ENCODE measurements at places on chromosomes 12 and 14.

- DNase-seq = no peak
These were observed 72.4 kb upstream of the DICER1 start for GRCh38 chr14:95229749-95230148.

DNA sequence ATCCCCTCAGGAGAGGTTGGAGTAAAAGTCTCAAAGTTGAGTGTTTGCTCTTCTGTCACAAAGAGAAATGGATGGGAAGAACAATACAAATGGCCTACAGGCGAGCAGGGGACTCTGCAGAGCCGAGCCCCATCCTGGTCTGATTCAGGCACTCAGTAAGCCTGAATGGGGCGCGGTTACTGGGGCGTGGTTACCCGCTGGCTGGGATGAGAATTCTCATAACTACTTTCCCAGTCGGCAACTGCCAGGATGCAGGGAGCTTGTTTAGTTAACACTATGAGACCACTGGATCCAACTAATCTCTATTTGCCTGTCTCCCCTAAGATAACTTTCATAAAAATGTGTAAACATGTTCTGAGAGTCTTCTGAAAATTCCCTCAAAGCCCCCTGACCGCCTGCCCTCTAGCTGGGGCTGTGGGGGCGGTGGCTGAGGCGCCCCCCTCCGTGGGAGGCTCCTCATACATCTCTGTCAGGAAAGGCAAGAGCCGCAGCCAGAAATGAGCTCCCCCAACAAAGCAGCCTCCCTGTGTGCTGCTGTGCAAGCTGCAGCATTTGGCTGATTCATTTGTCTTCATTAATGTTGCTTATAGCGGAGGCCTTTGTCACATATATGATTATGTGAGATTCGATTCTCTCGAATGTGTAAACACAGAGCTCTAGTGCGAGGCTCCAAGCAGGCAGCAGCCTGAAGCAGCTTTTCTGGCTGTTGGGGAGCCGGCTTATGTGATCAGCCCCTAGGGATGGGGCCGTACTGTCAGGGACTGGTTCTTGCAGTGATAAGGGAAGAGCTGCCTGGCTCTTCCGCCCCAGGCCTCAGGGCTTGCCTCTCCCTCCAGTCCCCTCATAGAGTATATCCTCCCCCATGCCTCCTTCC lies 126.1 kb upstream of the ARHGAP5 start:
- peak; percentile 83 for DNase-seq

GRCh38 chr12:639566-639965 lies 23.7 kb downstream of the NINJ2 start:
- no peak for DNase-seq

- peak; percentile 10 for DNase-seq
These were observed 75.0 kb downstream of the PRMT8 start for GRCh38 chr12:3565985-3566384.

- no peak for DNase-seq
These were observed 35.8 kb downstream of the IL31 start for GRCh38 chr12:122138181-122138580.

GRCh38 chr12:76738824-76739579 lies 24.9 kb upstream of the ZDHHC17 start:
- peak; percentile 63 for DNase-seq

DNA sequence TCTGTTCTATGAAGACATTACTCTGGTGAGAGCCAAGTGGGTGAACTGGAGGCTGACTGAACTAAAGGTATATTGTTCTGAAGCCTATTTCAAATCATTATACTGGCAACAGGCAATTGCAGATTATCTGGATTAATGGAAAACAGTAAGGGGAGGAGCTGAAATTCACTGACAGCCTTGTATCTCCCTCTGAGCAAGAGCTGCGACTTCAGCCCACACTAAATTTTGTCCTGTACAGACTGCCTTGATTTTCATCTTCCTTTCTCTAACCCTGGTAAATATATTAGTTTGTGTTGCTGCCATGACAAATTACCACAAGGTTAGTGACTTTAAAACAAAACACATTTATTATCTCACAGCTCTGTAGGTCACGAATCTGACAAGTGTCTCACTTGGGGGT lies 231.1 kb downstream of the SLC2A13 start:
- DNase-seq = no peak

GRCh38 chr14:71703477-71703876 lies 228.8 kb upstream of the RGS6 start:
- no peak for DNase-seq

DNA sequence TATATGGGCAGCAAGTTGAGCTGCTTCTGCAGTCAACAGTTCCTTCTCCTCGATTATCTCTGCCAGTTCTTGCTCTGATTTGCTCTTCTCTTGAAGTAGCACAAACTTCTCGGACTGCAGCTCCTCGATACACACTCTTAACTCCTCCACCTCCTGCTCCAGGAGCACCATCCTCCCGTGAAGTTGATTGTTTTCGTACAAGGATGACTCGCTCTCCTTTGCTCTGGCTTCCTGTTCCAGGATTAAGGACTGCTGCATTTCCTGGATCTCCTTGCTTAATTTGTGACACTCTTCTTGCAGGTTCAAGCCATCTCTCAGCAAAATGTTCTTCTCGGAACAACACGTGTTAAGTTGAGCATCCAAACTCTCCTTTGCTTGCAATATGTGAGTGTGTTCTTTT lies 56.2 kb upstream of the VPS33A start:
- DNase-seq = no peak

GRCh38 chr12:100716945-100717732 lies 77.4 kb upstream of the ANO4 start:
- DNase-seq = peak; percentile 87

DNA sequence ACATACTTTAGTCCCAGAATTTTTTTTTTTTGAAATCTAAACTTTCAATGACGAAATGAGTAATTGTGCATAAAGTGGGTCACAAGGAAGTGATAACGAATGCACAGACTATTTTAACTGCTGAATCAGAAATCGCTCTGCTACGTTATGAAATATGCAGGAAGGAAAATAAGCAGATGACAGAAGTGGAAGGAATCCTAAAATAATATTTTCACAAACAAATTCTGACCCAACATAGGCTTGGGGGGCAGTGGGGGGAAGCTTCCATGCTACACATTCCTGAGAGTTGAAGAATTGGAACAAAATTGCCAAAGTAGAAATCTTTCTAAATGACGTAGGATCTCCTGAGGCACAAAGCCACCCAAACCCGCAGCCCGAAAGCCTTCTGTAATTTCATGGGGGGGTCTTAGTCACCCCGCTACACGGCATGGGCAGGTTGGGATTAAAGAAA lies 89.6 kb downstream of the ARF6 start:
- no peak for DNase-seq

- DNase-seq = no peak
These were observed 542.4 kb downstream of the FLRT2 start for GRCh38 chr14:86072116-86072894.

GRCh38 chr12:25249931-25250738 lies 594 bp downstream of the KRAS start:
- DNase-seq = peak; percentile 86

DNA sequence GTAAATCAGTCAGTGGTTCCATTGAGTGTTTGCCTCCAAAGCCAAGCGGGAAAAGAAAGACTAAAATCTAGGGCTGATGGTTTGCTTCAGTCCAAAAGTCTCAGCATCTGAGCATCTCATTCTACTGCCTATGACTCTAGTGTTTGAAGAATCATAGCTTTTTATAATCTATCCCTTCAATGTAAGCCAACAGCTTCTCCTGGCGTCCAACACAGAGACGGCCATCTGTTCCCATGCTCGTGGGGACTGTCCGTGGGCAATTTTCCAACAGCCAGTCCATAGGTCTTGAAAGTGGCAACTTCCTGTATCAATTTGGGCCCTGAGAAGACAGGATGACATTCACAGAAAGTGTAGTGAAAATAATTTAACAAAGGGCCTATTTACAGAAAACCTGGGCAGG lies 544.4 kb upstream of the TMEM132C start:
- DNase-seq = no peak

- DNase-seq = no peak
These were observed 124.7 kb downstream of the EPS8 start for GRCh38 chr12:15664491-15664890.

- peak; percentile 47 for DNase-seq
These were observed 6.3 kb downstream of the SCNN1A start for GRCh38 chr12:6368906-6369525.

- DNase-seq = no peak
These were observed 221.7 kb upstream of the NAV3 start for GRCh38 chr12:77609016-77609415.

DNA sequence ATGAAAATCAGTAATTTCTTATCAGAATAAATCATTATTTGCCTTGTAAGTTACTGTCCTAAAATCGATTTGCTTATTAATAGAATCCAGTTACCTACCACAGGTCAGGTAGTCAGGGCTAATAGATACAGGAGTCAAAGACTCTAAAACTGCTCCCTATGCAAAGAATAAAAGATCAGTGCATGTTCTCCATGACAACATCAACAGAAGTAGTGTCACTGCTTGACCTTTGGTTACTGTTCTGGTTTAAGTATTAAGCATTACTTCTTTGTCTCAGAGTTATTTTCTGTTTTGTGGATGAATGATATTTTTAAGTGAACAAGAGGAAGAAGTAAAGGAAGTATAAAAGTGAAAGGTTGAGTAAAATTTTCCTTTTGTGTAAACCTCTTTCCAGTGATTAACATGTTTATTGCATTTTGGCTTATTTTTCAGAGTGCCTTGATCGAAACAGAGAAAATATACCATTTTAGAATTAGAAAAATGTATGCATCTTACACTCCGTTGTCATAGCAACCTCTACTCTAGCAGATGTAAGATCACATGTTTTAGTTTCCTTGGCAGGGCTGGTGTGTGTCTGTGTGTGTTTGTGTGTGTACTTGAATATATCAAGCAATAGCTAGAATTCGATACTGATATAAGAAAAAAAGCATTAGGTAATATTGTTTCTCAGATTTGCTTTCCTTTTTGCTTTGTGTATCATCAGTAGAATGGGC lies 44.7 kb downstream of the ABCD2 start:
- no peak for DNase-seq

DNA sequence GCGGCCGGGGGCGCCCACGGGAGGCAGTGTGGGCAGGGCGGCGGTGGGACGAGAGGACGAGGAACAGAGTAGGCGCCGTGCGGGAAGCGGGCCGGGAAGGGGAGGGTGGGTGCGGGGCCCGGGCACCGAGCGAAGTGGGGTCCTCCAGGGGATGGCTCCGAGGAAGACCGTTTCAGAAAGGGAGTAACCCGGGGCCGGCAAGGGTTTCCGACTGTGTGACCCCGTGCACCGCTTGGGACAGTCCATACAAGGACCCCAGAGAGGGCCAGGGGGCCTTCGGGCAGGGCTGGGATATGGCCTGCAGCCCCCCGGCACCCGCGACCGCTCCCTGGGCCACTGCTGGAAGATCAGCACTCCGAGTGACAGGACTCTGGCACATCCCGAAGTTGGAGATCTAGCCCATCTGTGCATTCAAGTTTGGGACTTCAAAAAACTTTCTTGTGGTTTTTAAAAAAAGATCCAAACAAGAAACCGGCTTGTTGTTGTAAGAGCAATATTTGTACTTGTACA lies 448 bp downstream of the TSPAN9 start:
- DNase-seq = peak; percentile 76

- DNase-seq = no peak
These were observed 76.1 kb downstream of the ALG10B start for GRCh38 chr12:38392554-38393144.

DNA sequence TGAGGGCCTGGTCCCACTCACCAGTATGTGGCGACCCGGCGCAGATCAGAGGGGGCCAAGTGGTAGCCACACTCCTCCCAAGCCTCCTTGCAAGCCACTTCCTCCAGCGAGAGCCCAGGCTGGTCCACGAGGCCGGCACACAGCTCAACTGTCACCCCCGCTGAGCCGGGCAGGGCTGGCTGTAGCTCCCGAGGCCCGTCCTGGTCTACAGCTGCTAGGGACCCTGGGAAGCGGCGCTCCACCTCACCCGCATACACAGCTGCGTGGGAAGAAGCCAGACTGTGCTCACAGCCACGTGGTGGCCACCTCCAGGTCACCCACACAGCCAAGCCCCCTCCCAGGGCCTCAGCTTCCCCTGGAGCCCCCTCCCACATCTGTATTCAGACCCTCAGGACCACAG lies 4.6 kb downstream of the NUDT14 start:
- DNase-seq = no peak

- DNase-seq = no peak
These were observed 205.3 kb upstream of the NAV3 start for GRCh38 chr12:77625441-77625840.

DNA sequence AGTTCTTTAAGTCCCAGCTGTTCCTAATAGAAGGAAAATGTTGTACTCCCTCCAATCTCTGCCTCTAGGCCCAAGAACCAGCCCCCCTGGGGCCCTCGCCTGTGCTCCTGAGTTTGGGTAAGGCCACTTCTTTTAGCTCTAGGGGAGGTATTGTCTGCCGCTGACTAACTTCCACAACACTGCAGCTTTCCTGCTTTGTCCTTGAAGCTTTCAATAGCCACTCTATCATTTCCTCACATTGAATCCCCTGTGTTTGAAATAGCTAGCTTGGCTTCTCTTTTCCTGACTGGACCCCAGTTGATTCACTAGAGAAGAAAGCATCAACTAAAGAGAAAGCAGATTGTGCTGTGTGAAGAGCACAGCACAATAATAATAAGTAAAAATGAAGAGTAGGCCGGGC lies 28.8 kb downstream of the KRT80 start:
- no peak for DNase-seq

DNA sequence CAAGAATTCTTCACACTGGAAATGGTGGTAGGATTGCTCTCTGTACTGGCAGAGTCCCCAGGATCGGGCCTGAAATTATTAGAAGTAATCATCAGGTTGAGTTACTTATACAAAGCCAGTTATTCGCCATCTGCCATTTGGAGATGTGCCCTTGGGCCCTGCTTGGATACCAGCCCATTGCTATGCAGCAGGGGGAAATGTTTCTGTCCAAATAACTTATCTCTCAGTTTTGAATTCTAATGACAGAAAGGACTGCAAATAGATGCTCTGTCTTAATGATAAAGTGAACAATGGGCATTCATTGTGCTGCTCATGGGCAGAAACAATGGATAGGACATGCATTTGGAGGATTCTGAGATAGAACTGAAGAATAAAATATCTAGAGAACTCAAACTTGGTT lies 139.1 kb upstream of the PELI2 start:
- no peak for DNase-seq

DNA sequence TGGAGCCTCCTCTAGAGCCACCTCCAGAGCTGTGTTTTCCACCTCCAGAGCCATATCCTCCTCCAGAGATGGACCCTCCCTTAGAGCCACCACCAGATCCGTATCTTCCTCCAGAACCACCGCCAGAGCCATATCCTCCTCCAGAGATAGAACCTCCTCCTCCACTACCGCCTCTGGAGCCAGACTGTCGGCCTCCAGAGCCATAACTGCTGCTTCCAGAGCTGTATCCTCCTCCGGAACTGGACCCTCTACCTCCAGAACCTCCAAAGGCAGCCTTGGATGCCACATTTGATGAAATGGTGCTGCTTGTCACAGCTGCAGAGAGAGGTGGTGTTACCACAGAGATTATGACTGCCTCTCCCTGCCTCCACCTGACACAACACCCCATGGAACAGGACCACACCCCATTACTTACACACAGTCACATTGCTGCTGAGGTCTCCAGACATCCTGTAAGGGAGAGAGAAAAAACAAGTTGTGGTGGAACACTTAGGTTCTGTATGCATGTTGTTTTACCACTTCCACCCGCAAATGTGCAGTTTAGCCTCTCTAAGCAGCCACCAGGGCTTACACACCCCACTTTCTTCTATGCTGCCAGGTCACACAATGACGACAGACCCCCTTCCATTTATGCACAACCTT lies 6.8 kb downstream of the KRT2 start:
- peak; percentile 31 for DNase-seq

- no peak for DNase-seq
These were observed 109.1 kb upstream of the FSCB start for GRCh38 chr14:44616204-44616603.

All from endodermal cell (in vitro differentiated cells).